Osteoblast (primary cell): ENCODE measurements at places on chromosomes 5 and 9.

DNA sequence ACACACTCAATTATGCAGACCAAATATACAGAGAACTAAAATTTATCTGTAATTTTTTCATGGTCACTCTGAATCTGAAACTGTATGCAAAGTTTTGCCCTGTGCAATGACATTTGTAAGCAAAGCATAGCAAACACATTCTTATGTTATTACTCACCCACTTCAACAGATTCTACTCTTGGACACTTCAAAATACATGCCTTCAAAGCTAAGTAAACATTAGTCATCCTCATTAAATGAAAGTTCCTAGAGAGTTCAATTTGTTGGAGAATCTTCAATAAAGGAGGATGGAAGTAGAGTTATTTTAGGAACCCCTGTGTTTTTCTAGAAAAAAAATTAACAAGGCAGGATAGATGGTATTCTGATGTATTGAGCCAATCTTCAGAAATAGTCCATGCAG, 639.7 kb upstream of the C9orf72 start:
- H3K27ac ChIP-seq, result no peak overlapping the region
- H3K27me3 ChIP-seq, result no peaks in the 10 kb centered on the region
- no peak for DNase-seq

DNA sequence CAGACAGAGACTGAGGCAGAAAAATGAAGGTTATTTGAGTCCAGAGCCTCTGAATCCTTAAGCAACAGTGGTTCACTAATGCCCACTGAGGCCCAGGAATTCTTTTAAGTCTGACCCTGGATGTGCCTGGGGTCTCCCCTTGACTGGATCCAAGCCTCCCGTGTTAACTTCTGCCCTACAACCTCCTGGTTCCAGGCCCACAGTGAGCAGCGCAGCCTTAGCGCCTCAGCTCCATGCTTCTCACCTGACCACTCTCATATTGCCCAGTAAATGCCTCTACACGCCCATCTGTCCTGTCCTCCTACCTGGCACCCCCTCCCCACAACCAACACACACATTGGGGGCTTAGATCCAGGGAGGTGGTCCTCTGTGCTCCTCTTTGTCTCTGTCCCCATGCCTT, 6.4 kb downstream of the IL3 start:
- H3K4me3 ChIP-seq, result no peak overlapping the region
- peak; percentile 76 for DNase-seq
- no peak overlapping the region for H3K27ac ChIP-seq
- no peaks in the 10 kb centered on the region for H3K36me3 ChIP-seq
- H3K27me3 ChIP-seq, result no peaks in the 10 kb centered on the region
- H3K4me1 ChIP-seq, result peaks cover 9% of the 10 kb centered on the region

DNA sequence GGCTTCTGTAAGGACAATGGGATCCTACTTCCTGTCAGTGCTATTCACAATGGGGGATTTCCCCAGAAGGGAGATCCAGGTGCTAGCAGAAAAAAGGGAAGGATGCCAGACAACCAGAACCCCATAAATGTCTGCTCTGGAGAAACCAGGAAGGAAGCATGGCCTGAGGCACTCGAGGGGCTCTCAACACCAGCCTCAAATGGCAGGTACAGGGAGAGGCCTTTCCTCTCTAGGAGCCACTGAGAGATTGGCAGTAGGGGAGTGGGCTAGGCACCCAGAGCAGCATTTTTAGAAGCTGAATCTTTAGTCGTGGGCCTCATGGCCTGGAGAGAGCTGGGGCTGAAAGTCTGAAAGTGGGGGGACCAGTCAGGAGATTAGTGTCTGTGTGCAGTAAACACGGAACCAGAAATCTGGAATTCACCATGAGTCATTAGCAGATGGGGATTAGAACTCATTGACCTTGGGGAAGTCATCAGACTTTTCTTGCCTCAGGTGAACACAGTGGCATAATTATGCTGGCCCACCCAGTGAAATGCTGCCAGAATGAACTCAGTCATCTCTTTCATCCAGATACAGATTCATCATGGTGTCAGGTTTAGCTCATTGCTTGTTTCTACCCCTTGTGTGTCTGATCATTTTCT, 28.3 kb downstream of the ARHGEF28 start:
- no peaks in the 10 kb centered on the region for H3K27me3 ChIP-seq
- DNase-seq, result no peak
- peaks cover 13% of the 10 kb centered on the region for H3K4me1 ChIP-seq
- no peak overlapping the region for H3K4me3 ChIP-seq
- no peak overlapping the region for H3K27ac ChIP-seq
- no peaks in the 10 kb centered on the region for H3K36me3 ChIP-seq

GRCh38 chr5:117082977-117083376, 508.4 kb upstream of the SEMA6A start:
- no peaks in the 10 kb centered on the region for H3K4me1 ChIP-seq
- H3K36me3 ChIP-seq, result no peaks in the 10 kb centered on the region
- no peaks in the 10 kb centered on the region for H3K27me3 ChIP-seq
- H3K4me3 ChIP-seq, result no peak overlapping the region
